ENCODE measurements at places on chromosomes 3 and 15. TPM values are rescaled to one million over a fixed set of nuclear protein-coding genes. Genes with fewer than 3 reads are reported as not detected.

CEMIP gene
- 613 TPM for total RNA-seq

ZNF385D gene
- 0.66 TPM for total RNA-seq

GP5 gene
- total RNA-seq = 0.17 TPM

KCNAB1 gene
- total RNA-seq = 2.8 TPM

FGF12 gene
- total RNA-seq = not detected

ZNF502 gene
- 6.0 TPM for total RNA-seq

PRR20G gene
- total RNA-seq = not detected

ENTPD3 gene
- total RNA-seq = not detected

SLC6A11 gene
- total RNA-seq = not detected

PRSS50 gene
- total RNA-seq = not detected

SLC7A14 gene
- 7.4 TPM for total RNA-seq

ZBTB47 gene
- 59.7 TPM for total RNA-seq

GRAMD2A gene
- 0.33 TPM for total RNA-seq

NOX5 gene
- total RNA-seq = 0.83 TPM

SLITRK3 gene
- not detected for total RNA-seq

CAMK2N2 gene
- total RNA-seq = not detected

CACNA2D2 gene
- total RNA-seq = not detected

UBXN7 gene
- total RNA-seq = 20.3 TPM

ZPLD1 gene
- not detected for total RNA-seq

VGLL3 gene
- 25.7 TPM for total RNA-seq

FBXO40 gene
- total RNA-seq = not detected

RPL32 gene
- 1,321 TPM for total RNA-seq

BAHD1 gene
- 7.3 TPM for total RNA-seq

CASR gene
- not detected for total RNA-seq

MEIS2 gene
- total RNA-seq = 51.1 TPM

CHRM5 gene
- total RNA-seq = under 0.01 TPM

CEP63 gene
- total RNA-seq = 15.4 TPM

CIP2A gene
- total RNA-seq = 5.8 TPM

PXYLP1 gene
- total RNA-seq = 9.1 TPM

SOX14 gene
- total RNA-seq = not detected

SYNM gene
- total RNA-seq = 5.4 TPM

MASP1 gene
- 178 TPM for total RNA-seq

TMEM108 gene
- total RNA-seq = not detected

CCNDBP1 gene
- total RNA-seq = 77.4 TPM

CPB1 gene
- total RNA-seq = not detected

ITIH1 gene
- total RNA-seq = not detected

DISP2 gene
- 2.2 TPM for total RNA-seq

GOLGA6B gene
- total RNA-seq = not detected

GPR62 gene
- under 0.01 TPM for total RNA-seq

CCR8 gene
- total RNA-seq = not detected

DYNLT2B gene
- 8.1 TPM for total RNA-seq

PLA2G4F gene
- total RNA-seq = not detected

IL5RA gene
- total RNA-seq = not detected

B3GNT5 gene
- total RNA-seq = 5.8 TPM

A4GNT gene
- not detected for total RNA-seq
